ENCODE measurements at places on chromosomes 12 and 14.

- H3K4me1 ChIP-seq: no peaks in the 10 kb centered on the region
- H3K27me3 ChIP-seq: no peaks in the 10 kb centered on the region
- no peak overlapping the region for H3K4me3 ChIP-seq
These were observed 247.5 kb upstream of the NOVA1 start for GRCh38 chr14:26845151-26845818.

DNA sequence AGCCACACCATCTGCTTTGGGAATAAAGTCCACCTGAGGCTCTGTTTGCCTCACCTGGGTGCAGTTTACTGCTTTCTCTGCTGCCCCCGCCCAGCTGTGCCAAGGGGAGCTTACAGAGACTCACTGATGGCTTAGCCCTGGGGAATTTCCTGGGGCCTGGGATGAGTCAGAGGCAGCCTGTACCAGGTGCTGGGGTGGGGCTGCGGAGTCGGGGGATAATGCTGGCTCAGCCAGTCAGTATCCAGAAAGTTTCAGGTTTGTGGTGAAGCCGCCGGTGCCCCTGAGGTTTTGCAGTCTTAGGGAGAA lies 22.3 kb downstream of the PLEKHG3 start:
- H3K4me3 ChIP-seq: no peak overlapping the region
- H3K36me3 ChIP-seq: peaks cover 22% of the 10 kb centered on the region
- H3K27ac ChIP-seq: no peak overlapping the region
- H3K27me3 ChIP-seq: no peaks in the 10 kb centered on the region

GRCh38 chr14:21415329-21415728 lies 31.5 kb upstream of the SUPT16H start:
- H3K4me3 ChIP-seq: no peak overlapping the region
- H3K36me3 ChIP-seq: peaks cover 26% of the 10 kb centered on the region

GRCh38 chr14:61644834-61645233 lies 50.5 kb upstream of the HIF1A start:
- H3K4me1 ChIP-seq: no peaks in the 10 kb centered on the region
- no peak overlapping the region for H3K27ac ChIP-seq
- H3K27me3 ChIP-seq: no peaks in the 10 kb centered on the region
- no peak for DNase-seq
- no peak overlapping the region for H3K4me3 ChIP-seq

DNA sequence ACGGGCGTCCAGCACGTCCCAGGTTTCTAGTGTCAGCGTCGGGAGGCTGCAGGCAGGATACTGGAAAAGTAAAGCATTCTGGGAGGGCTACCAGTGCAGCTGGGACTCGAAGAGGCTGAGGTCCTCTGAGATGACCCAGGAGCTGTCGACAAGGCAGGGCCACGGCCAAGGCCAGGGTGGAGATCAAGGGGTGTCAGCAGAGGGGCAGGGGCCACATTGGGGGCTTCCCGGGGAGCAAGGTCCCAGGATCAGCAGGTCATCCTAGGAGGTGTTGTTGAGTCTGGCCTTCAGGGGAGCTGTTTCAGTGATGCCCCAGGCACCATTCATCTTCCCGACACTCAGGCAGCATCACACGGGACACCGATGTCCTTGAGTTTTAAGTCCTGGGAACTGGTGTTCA lies 377.8 kb upstream of the SFSWAP start:
- H3K4me3 ChIP-seq: no peak overlapping the region
- DNase-seq: no peak
- no peaks in the 10 kb centered on the region for H3K36me3 ChIP-seq
- H3K27me3 ChIP-seq: no peaks in the 10 kb centered on the region
- H3K27ac ChIP-seq: no peak overlapping the region

DNA sequence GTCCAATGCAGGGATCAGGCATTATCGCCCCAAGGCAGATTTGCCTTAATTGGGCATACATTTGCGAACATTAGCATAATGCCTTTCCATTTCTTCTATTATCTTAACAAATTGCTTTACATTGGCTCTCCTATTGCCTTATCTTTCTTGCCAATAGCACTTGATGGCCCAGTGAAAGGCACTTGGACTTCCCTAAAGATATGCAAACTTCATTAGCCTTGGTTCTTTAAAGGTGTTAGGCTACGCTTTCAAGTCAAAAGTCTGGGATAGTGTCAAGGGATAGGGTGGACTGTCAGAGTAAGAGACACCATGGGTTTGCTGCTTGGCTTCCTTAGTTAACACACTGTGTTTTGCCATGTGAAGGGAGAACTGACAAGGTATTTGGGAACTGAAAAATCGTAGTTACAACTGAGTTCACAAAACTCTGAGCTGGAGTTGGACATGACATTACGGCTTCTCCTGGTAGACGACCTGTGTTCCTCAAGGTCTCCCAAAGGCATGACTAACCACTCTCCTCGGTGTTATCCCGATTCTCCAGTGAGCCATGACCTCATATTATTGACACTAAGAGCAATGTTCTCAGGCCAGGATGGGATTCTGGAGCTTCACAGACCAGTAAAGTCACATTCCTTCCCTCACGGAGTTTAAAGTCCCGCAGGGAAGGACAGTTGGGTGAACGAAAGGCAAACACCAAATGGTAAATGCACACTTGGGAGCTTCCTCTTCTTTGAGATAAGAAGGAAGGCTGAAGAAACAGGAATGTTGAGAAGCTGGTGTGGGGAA lies 65.2 kb downstream of the TBC1D30 start:
- no peaks in the 10 kb centered on the region for H3K36me3 ChIP-seq
- peaks cover 4% of the 10 kb centered on the region for H3K4me1 ChIP-seq
- no peak overlapping the region for H3K4me3 ChIP-seq
- H3K27ac ChIP-seq: no peak overlapping the region

DNA sequence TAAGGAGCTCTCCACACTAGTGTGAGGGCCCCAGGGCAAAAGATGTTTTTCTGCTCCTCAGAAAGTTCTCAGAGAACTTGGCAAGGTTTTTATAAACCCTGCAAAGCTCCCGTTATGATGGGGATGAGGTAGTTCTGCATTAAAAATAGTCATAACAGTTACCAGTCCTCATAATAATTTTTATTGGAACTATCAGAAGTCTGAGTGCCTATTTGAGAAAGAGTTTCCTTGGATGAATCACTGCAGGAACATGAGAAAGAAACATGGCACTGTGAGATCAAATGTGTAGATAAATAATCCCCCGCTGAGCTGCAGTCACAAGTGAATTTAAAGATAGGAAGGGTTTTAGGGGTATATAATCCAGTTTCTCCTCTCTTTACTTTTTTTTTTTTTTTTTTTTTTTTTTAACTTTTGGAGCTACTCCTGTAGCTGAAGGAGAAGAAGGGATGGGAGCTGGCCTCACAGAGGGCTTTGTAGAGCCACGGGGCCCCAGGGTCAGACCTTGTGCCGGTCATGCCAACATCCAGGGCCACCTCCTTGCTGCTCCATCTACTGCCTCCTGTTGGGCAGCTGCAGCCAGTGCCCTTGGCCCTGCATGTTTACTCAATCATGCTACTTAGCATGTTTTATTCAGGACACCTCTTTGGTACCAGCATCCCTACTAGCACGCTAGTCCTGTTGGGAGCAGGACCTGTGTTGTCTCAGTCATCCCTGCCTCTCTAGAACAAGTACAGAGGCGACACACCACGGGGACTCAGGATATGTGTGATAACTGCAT lies 39.5 kb downstream of the EVL start:
- no peaks in the 10 kb centered on the region for H3K27me3 ChIP-seq
- no peaks in the 10 kb centered on the region for H3K4me1 ChIP-seq

GRCh38 chr14:34195964-34196363 lies 245.1 kb upstream of the EGLN3 start:
- no peak overlapping the region for H3K27ac ChIP-seq
- H3K36me3 ChIP-seq: no peaks in the 10 kb centered on the region
- no peak for DNase-seq

GRCh38 chr12:49503674-49504180 lies 35.1 kb upstream of the KCNH3 start:
- H3K4me3 ChIP-seq: no peak overlapping the region
- H3K36me3 ChIP-seq: no peaks in the 10 kb centered on the region
- no peak overlapping the region for H3K27ac ChIP-seq
- no peaks in the 10 kb centered on the region for H3K4me1 ChIP-seq

DNA sequence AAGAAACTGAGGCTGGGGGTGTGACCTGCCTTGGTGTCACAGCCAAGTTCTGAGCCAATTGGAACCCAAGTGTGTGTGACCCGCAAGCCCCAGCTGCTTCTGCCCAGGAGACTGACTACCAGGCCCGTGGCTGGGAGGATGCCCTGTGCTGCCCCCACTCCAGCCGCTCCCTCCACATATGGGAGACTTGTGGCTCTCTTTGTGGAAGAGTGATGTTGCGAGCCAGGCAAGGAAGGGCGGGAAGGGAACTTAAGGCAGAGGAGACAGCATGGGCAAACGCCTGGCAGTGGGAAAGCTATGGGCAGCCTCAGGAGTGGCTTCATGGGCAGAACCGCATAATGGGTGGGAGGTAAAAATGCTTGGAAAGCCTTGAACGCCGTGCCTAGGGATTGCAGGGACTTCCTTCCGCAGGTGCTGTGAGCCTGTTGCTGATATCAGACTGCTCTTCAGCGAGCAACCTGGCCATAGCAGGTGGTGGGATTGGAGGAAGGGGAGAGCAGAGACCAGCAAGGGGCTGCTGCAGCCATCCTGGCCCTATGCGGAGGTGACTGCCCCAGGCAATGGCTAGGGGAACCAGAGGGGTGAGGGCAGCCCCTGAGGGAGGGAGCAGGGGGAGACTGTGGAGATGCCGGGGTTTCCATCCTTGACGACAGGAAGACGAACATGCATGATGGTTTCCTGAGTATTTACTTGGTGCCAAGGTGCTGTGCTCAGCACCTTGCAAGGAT lies 115.7 kb downstream of the LGMN start:
- no peak overlapping the region for H3K27ac ChIP-seq
- H3K27me3 ChIP-seq: no peaks in the 10 kb centered on the region
- no peaks in the 10 kb centered on the region for H3K36me3 ChIP-seq
- no peaks in the 10 kb centered on the region for H3K4me1 ChIP-seq

GRCh38 chr12:67085699-67086098 lies 183.5 kb upstream of the CAND1 start:
- 0 out of 2 replicates have a peak, but pooled peaks cover 1% of the 10 kb centered on the region for H3K4me1 ChIP-seq
- H3K36me3 ChIP-seq: no peaks in the 10 kb centered on the region
- H3K27me3 ChIP-seq: no peaks in the 10 kb centered on the region
- H3K4me3 ChIP-seq: no peak overlapping the region
- no peak overlapping the region for H3K27ac ChIP-seq

DNA sequence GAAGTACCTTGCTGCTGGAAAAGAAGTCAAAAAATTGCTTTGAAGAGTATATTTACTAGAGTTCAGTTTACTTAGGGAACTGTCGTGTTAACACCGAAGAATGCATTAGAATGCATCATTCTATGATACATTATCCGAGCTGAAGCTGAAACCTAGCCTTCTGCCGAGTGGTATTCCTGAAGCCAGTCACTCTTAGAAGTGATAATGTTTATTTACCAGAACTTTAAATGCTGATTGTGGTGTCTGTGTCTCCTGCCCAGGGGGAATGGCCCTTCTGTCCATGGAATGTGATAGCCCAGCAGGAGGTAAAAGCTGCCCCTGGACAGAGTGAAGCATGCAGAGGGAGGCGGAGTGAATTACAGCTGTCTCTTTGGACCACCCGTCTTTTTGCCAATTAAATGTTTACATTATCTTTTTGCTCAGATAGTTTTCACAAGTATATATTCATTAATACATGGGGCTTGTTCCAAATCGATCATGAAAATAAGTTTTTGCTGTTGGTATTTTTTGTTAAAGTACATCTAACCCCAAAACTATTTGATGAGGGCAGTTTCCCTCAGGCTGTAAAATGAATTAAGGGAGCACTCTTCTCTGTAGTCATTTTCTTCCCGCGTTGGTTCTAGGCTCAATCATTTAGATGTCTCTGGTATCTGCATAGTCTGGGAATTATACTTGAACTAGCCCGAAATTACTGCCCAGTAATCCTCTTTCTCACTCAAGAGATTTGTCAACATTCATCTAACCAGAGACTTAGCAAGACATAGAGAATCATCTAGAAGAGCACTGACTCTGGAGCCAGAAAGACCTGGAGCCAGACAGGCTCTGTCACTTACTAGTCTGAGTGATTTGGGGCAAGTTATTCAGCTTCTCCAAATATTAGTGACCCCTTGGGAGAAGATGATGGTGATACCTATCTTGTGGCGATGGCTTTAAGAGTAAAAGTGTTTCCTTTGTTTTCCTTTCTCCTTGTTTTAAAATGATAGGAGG lies 147.6 kb downstream of the CRADD start:
- H3K27me3 ChIP-seq: no peaks in the 10 kb centered on the region
- DNase-seq: peak; percentile 47
- H3K4me3 ChIP-seq: no peak overlapping the region
- H3K4me1 ChIP-seq: no peaks in the 10 kb centered on the region

- no peak for DNase-seq
- no peak overlapping the region for H3K4me3 ChIP-seq
- no peaks in the 10 kb centered on the region for H3K27me3 ChIP-seq
- no peak overlapping the region for H3K27ac ChIP-seq
- no peaks in the 10 kb centered on the region for H3K4me1 ChIP-seq
These were observed 36.2 kb upstream of the APPL2 start for GRCh38 chr12:105272152-105272551.

DNA sequence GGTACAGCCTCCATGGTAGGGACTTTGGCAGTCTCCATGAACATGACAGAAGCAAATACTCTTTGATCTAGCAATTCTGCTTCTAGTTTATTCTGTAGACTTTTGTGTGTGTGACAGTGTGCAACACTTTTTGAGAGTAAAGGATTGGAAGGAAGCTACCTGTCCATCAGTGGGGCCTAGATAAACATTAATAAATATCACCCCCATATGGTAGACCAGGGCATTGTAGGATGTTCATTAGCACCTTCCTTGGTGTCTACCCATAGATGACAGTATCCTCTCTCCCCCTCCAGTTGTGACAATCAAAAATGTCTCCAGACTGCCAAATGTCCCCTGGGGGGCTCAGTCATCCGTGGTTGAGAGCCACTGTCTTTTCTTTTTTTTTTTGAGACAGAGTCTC lies 10.8 kb downstream of the SNRNP35 start:
- no peaks in the 10 kb centered on the region for H3K36me3 ChIP-seq
- DNase-seq: no peak
- no peak overlapping the region for H3K4me3 ChIP-seq
- no peak overlapping the region for H3K27ac ChIP-seq
- H3K4me1 ChIP-seq: no peaks in the 10 kb centered on the region
- no peaks in the 10 kb centered on the region for H3K27me3 ChIP-seq

- H3K27ac ChIP-seq: no peak overlapping the region
- no peaks in the 10 kb centered on the region for H3K4me1 ChIP-seq
- no peak overlapping the region for H3K4me3 ChIP-seq
- H3K27me3 ChIP-seq: no peaks in the 10 kb centered on the region
- no peak for DNase-seq
- H3K36me3 ChIP-seq: no peaks in the 10 kb centered on the region
These were observed 163.9 kb downstream of the RBM19 start for GRCh38 chr12:113802000-113802749.

DNA sequence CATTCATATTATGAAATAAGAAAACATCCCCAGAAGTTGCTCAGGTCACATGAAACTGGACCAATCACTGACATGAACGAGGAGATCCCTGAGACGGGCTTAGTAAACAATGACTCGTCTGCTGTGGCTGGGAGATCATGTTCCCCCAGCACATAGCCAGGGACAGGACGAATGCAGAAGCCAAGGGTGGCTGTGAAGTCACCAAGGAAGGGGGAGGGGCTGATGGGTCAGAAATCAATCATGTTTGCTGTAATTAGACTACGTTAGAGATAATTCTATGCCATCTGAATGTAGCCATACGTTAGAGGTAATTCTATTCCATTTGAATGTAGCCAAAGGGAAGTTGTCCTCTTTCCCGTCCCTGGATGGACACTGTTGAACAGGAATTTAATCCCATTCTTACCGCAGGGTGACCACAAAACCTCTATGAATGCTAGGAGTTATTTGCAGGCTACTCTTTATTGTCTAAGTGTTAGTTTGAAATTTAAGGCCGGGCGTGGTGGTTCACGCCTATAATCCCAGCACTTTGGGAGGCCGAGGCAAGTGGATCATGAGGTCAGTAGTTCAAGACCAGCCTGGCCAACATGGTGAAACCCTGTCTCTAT lies 332.9 kb downstream of the TMEM132D start:
- H3K4me3 ChIP-seq: no peak overlapping the region
- DNase-seq: no peak
- no peak overlapping the region for H3K27ac ChIP-seq
- H3K4me1 ChIP-seq: no peaks in the 10 kb centered on the region
